H4 (cell line): ENCODE measurements at places on chromosomes 3 and 15. TPM values are rescaled to one million over a fixed set of nuclear protein-coding genes. Genes with fewer than 3 reads are reported as not detected.

The UROC1 gene
- total RNA-seq = not detected in 2 replicates

The TMEM212 gene
- not detected in 2 replicates for total RNA-seq

The PRR20G gene
- not detected in 2 replicates for total RNA-seq

The HRG gene
- not detected in 2 replicates for total RNA-seq

The LMAN1L gene
- total RNA-seq = 0.10 TPM in 1 of 2 replicates, not detected in the other

The FES gene
- 0.43 and 0.88 TPM in 2 replicates for total RNA-seq

The TMEM108 gene
- 0.97 and 1.0 TPM in 2 replicates for total RNA-seq

The ERICH6 gene
- total RNA-seq = 0.06 TPM in 1 of 2 replicates, not detected in the other

The GNB4 gene
- 31.7 and 33.8 TPM in 2 replicates for total RNA-seq

The ALG1L2 gene
- not detected in 2 replicates for total RNA-seq
